CD4-positive, alpha-beta T cell treated with Interleukin-17A for 1 hour (primary cell): ENCODE measurements at places on chromosomes 11 and 22.

DNA sequence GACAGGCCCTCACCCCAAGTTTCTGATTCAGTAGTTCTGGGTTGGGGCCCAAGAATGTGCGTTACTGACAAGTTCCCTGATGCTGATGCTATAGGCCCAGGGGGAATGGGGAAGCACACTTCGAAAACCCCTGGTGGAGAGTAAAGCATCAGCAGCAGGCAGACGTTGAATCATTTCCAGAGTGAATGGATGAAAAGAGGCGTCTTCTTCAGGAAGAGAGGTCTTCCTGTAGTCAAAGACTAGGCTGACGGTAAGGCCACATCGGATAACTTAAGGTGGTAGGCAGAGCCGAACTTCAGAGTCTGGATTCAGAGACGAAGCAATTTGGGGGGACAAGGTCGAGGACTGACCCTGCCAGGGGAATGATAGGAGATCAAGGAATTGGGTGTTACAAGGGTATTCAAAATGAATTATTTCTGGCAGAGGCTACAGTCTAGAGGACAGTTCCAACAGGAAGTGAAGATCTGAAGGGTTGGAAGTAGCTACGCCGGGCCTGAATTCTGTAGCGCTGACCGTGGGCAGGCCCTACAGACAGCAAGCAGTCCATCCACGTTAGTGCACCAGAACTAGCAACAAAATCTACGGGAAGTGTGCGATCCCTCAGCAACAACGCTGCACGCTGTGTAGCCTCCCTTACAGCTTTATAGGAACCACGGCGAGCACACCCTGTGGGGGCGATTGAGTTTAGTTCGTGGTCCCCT is 862 bp upstream of the CENATAC start:
- DNase-seq = peak; percentile 59

- no peak for DNase-seq
Observed at GRCh38 chr11:30573951-30574350, 12.2 kb downstream of the MPPED2 start.

GRCh38 chr22:32255217-32255616 is at the start of gene SLC5A4:
Gene SLC5A4 (minus strand): TSS chr22:32255347. CDS start chr22:32255329, 18 bp downstream.
- no peak for DNase-seq

DNA sequence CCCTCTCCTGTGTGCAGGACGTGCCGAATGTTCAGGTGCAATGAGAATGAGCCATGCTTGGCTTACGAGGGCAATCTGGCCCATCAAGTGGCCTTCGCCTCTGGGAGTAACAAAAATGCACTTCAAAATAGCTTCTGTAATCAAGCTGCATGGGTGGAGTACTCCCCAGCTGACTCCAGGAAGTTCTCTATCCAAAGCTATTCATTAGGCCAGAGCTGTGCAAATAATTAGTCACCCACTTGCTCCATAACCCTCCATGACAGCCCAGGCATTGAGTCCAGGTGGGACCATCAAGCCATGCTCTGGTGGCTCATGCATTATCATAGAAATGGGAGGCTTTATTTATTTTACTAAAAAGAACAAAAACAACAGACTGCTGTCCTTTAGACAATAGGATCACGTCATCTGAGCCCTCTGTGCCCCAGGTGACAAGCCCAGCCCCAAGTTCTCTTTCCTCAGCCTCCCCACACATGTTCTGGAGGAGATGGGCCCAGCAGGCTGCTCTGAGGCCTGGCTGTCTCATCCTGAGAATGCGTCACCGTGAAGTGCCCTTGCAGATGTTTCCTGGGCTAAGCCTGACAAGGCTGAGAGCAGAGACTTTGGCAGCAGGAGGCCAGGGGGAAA is 244.7 kb downstream of the ETS1 start:
- peak; percentile 75 for DNase-seq

DNA sequence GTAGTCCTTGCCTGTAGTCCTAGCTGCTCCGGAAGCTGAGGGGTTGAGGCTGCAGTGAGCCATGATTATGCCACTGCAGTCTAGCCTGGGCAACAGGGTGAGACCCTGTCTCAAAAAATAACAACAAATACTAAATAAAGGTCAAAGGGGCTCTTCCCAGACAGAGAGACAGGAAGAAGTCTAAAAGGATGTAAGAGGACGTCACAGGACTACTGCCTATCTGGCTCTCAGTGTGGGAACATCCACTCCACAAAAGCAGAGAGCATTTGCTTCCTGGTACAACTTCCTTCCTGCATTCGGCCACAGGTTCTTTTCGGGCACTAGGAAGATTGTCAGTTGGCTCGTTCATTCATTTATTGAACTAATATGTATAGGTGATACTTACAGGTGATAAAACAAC is 110.6 kb downstream of the SGSM3 start:
- no peak for DNase-seq

- DNase-seq = no peak
Observed at GRCh38 chr22:42229455-42230149, 40.9 kb downstream of the TCF20 start.

GRCh38 chr11:60899046-60899936 is 7.1 kb downstream of the PRPF19 start:
- peak; percentile 62 for DNase-seq

- DNase-seq = no peak
Observed at GRCh38 chr11:1938343-1939005, 8.7 kb upstream of the MRPL23 start.

- no peak for DNase-seq
Observed at GRCh38 chr22:20843501-20843900, 15.1 kb downstream of the PI4KA start.

- no peak for DNase-seq
Observed at GRCh38 chr22:24994070-24994763, 41.7 kb downstream of the KIAA1671 start.

DNA sequence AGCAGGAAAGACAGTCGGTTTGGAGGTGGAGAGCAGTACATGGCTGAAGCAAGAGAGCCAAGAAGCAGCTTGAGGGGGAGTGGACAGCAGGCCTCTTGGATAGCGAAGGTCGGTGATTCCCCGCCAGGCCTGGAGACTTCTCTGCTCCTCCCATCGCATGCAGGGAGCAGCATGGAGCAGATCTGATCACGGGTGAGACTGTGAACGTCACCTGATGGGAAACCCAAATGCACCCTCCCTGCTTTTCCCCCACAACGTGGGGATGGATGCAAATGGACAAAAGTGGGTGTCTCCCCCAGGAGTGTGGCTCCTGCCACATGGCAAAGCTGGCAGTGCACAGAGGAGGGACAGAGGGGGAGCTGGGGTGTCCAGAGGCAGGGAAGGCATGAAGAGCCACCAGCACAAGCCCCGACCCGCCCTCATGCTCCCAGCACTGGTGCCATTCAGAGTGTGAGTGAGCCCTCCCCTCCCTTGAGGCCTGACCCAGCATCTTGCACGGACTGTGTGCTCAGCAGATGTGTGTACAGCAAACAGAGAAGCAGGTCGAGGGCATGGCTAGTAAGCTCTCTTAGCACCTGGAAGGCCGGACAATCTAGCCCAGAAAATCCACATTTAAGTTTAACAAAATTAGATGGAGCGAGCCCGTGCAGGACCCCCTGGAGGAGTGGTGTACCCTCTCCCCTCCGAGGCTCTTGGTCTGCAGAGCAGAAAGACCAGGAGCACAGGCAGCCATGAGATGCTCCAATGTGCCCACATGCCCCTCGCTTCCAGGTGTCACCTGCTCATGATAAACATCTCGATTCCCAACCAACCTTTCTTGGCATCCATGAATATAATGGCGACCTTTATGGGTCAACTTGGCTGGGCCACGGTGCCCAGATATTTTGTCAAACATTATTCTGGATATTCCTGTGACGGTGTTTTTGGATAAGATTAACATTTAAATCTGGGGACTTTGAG is 661.7 kb downstream of the TBC1D22A start:
- DNase-seq = no peak

DNA sequence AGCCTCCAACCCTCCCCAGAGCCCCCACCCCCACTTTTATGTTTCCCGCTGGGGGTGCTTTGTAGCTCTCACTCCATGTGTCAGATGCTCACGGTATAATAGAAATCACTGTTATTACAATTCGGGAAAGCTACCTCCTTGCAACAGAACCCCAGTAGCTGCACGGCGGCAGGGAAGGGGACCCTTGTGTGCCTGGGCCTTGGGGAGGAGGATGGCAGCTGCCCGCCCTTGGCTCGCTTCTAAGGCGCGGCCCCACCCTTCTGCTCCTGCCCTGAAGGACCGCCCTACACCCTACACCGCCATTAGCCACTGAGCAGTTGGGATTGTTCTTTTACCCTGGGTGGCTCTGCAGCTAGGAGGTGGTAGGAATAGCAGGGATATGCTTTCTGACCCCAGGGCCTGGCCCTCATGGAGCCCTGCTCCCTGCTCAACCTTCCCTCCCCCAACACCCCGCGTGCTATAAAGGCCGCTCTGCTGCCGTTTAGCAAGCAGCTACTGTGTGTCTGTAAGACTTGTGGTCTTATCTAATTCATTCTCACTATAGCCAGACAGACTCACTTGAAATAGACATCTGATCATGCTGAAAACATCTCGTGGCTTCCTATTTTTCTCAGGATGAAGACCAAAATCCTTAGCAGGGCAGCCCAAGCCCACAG is 219.7 kb downstream of the CEP164 start:
- no peak for DNase-seq

DNA sequence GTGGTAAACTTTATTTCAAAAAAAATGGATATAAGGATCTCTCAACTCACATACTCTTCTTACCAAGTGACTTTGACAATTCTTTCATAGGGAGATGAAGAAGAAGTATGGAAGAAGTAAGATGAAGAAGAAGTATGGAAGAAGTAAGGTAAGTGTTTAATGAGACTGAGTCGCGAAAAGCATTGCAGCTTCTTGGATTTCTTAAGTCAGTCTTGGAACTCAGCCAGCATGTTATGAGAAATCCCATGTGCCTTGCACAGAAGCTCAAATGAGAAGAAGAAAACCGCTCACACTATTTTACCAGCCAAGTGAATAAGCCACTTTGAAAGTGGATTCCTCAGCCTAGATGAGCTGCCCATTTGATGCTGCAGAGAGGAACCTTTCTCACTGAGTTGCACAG is 332.0 kb upstream of the CCDC179 start:
- no peak for DNase-seq

DNA sequence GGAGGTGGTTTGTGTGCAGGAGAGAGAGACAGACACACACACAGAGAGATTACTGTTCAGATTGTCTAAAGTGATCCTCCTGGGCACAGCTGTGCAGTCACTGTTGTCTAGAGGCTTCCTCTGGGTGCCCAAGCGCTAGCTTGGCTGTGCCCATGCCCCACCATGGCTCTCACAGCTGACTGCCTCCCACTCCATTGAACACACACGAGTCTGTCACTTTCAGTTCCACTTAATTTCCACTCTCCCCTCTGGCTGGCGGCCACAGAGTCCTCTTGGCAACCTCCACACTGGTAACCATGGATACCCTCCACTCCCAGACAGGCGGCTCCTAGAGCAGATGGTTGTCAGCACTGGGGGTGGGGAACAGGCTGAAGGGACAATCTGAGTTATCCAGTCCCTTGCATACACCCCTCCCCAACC is 29.1 kb downstream of the MAP6 start:
- peak; percentile 16 for DNase-seq

DNA sequence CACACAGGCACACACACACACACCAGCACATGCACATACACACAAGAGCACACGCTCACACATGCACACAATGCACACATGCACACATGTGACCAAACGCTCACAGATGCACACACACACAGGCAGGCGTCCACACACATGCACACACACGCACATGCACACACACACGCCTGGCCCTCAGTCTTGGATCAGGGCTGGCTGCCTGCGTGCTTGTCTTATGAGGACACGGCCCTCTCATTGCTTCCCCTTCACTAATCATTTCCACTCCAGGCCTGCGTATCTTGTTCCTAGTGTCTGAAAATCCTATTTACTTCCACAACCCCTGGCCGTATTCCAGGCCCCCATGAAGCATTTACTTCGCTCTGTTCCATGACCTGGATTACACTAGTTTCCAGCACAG is 740.5 kb downstream of the BRD1 start:
- DNase-seq = no peak

DNA sequence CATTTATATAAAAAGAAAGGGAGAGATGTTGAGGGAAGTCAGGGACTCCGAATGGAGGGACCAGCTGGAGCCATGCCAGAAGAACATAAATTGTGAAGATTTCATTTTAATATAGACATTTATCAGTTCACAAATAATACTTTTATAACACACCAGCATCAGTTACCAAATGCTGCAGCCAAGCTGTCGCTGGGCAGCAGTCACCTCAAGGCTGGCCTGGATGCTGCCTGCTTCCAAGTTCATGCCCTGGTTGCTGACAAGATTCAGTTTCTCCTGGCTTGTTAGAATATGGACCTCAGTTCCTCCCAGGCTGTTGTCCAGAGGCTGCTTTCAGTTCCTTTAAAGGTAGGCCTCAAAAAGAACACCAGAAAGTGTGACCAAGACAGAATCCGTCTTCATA is 30.8 kb upstream of the ALDH3B2 start:
- no peak for DNase-seq

- peak; percentile 74 for DNase-seq
Observed at GRCh38 chr22:43996170-43996980, 27.7 kb upstream of the PARVB start.

GRCh38 chr11:1073261-1073724 is 1.4 kb upstream of the MUC2 start:
- DNase-seq = no peak

DNA sequence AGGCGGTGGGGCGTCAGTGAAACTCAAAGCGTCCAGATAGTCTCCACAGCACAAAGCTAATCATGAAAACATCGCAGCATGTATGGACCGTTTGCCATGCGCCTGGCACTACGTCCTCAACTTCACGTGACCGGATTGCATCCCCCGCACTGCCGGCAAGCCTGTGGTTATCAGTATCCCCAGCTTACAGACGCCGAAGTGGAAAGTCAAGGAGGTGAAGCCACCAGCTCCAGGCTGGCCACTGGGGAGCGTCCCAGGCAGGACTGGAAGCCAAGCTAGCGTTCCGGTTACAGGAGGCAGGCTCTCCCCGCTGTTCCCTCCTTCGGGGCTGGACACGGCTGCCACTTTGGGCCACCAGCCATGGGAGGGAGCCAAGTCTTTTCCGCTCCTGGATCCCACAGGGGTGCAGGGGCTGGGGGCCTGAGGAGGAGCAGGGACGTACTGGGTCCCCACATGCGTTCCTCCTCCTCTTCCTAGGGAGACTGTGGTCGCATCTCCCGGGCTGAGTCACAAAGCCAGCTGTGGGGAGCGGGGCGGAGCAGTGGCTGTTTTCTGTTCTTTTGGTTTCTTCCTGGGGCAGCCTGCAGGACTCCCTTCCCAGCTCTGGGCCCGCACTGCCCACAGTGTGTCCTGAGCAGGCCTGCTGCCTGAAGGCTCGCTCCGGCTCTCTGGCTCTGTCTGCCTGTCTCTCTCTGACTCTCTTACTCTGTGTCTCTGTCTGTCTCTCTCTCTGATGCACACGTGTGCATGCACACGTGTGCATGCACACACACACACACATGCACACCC is 4.3 kb upstream of the OSBPL5 start:
- no peak for DNase-seq
